Activated CD4-positive, CD25-positive, alpha-beta regulatory T cell (primary cell): ENCODE measurements at places on chromosomes 3 and 15.

DNA sequence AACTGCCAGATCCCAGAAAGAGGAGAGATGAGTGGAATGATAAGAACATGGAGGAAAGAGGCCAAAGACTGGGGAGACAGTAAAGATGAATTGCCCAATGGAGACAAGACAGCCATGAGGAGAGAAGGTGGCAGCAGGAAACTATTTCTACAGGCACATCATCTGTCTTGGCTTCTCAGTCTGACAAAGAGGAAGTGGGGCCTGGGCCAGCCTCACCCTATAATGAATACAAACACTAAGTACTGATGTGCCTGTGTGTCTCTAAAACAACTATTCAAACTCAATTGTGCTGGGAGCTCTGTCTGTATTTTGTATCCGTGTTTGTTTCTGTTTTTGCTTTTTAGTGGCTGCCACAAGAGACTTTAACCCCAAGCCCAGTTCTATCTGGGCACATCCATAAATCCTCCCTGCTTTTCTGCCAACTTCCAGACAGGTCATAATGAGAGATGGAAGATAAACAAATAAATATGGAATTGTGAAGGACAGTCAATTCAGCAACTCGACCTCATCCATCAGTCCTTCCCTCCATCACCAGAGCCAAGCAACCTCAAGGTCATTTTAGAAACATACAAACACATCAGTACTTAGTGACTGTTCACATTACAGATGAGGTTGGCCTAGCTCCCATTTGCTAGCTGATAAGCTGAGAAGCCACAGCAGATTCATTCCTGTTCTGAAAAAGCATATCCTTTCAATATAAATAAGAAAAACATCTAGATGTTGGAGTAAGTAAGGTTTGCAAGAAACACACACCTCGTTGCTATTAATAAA is 116.7 kb downstream of the CADPS start:
- DNase-seq: no peak

- no peak for DNase-seq
These were observed 2.5 kb downstream of the GOLIM4 start for GRCh38 chr3:168093229-168093628.

DNA sequence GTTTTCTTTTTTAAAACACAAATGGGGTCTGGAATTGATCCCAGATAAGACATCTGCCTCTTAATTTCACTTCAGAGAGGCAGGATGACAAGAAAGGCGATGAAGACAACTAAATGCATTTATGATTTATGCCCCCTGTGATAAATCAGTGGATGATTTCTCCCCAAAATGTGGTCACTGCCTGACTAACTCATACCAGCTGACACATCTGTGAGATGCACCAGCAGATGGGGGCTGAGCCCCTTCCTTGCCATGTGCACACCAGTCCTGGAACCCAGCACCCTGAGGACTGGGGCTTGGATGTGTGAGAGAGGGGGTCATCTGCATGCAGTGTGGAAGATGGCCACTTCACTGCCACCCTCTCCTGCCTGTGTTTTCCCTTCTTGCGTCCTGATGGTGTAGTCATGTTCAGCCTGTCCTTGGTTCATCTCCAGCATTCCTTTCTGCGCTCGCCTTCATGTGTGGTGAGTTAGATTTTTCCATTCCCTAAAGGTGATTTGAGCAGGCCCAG is 264.3 kb downstream of the LRTM1 start:
- DNase-seq: no peak

- no peak for DNase-seq
These were observed 6.8 kb upstream of the SHQ1 start for GRCh38 chr3:72855001-72855400.

DNA sequence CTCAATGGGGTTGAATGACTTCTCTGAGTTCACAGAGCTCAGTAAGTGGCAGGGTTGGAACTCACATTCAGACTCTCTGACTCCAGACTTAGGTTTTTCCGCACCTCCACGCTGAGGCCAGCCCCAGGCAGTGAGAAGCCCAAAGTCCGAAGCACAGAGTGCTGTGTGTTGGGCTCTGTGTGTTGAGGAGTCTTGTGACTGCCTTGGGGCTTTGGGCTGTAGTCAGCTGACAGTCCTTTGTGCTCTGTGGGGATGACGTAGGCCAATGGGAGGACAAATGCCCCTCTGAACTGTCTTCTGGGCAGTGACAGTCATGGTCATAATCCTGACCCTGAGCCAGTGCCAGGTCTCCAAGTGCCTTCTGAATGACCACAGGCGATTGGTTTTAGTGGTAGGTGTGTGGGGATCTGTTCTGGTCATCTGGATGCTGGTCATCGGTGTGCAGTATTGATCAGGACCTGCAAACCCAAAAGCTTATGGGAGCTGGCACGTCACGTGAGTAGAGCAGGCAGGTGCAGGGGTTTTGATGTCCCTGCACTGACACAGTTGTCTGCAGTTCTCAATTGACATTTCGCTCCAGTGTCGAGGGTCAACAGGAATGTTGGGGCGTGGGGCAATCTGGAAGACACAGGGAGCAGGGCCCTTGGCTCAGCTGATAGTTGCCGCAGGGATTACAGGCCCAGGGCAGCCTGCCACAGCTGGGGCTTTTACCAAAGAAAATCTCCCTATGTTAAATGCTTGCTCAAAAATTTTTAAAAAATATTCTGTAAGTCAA is 45.3 kb downstream of the CAPN3 start:
- no peak for DNase-seq

DNA sequence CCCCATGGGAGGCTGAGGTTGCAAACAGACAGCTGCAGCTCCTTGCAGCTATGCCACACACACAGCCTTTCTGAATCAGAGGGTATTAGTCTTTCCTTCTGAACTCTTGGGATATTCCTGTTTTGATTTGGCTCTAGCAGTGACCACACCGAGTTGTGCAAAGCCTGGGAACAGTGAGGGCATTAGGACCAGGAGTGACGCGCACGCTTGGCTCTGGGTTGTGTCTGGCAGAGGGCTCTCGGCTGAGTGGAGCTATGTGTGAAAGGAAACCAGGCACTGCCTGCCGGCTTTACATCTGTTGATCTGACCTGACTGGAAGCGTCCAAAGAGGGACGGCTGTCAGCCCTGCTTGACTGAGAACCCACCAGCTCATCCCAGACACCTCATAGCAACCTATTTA is at the start of gene GALNT15:
GALNT15 (plus strand) TSS at position 292 of the 400 bp plus-strand sequence. CDS start 472 bp downstream, outside the sequence.
- no peak for DNase-seq

GRCh38 chr15:78993931-78994530 is 49.2 kb upstream of the CTSH start:
- no peak for DNase-seq

- no peak for DNase-seq
These were observed 262.1 kb upstream of the TGFBR2 start for GRCh38 chr3:30344288-30344687.

DNA sequence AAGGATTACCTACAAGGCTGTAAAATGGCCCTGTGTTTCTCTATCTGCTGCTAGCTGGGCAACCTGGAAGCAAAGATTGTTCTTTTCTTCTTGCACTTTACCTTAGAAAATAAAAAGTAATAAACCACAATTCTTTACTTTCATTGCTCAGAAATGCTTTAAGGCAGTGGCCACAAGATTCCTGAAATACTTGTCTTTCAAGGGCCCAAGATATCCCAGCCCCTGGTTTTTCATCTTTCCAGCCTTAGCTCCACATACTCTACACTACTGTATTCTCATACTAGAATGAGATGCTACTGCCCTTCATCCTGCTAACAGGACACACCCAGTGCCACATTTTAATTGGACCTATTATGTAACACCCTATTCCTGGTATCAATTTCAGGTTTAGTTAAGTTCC is 78.9 kb downstream of the GTF2E1 start:
- DNase-seq: no peak

GRCh38 chr15:68517285-68517761 is 61.5 kb upstream of the CORO2B start:
- DNase-seq: no peak

DNA sequence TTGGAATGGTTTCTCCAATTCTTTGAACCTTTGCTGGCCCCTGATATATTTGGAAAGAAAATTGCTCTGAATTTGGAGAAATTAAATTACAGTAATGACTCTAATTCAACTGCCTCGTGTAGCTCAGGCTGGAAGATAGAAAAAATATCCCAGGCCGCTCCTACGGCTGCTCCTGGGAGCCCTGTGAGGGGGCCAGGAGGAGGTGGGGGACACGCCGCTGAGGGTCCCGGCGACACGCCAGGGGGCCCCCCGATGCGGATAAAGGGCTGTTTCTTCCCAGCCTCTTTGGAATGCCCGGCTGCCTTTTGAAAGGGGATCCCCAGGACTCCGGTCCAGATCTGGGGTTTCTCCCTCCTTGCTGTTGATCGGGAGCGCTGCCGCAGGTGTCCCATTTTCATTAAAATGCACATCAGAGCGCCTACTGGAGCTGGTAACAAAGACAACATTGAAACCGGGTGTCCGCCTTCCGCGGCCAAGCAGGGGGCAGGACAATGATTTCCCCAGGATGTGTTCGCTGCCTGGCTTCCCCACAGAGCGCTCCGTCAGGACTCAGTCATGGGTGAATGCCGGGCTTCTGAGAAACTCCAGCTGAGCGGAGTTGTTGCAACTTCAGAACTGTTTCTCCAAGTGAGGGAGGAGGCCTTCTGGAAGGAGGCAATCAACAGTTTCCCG is 200.1 kb upstream of the KBTBD8 start:
- DNase-seq: no peak

GRCh38 chr3:52046186-52046901 is 10.0 kb downstream of the DUSP7 start:
- DNase-seq: no peak

DNA sequence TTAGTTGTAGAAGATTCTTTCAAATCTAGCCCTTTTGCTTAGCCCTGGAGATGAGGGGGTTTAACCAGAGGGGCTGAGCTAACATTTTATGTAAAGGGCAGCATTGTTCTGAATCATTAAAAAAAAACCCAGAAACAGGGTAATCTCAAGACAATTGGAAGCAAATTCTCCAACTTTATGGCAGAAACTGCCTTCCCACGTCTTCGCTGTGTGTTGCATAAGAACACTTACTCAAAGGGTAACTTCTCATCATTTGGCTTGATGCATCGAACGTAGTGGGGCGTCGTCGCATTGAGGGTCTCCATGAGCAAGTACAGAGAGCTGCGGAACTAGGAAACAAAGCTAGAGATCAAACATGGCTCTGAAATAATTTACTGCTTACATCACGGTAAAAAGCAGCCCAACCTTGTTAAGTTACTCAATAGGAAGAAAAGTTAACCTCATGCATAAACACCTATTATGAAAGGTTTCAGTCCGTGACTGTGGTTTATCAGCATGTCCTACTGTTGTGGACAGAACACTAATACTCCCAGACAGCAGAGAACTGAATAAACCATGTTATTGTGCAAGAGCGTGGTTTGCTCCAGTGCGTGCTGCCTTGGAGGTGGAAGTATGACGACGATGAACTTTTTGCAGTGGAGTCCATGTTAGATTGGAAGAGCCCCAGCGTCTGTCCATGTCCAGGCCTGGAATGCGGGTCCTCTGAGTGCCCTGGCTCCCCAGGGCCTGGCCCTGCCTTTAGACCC is 48.7 kb downstream of the MYO5C start:
- DNase-seq: no peak

- DNase-seq: no peak
These were observed 23.3 kb downstream of the ANAPC13 start for GRCh38 chr3:134462331-134462941.

DNA sequence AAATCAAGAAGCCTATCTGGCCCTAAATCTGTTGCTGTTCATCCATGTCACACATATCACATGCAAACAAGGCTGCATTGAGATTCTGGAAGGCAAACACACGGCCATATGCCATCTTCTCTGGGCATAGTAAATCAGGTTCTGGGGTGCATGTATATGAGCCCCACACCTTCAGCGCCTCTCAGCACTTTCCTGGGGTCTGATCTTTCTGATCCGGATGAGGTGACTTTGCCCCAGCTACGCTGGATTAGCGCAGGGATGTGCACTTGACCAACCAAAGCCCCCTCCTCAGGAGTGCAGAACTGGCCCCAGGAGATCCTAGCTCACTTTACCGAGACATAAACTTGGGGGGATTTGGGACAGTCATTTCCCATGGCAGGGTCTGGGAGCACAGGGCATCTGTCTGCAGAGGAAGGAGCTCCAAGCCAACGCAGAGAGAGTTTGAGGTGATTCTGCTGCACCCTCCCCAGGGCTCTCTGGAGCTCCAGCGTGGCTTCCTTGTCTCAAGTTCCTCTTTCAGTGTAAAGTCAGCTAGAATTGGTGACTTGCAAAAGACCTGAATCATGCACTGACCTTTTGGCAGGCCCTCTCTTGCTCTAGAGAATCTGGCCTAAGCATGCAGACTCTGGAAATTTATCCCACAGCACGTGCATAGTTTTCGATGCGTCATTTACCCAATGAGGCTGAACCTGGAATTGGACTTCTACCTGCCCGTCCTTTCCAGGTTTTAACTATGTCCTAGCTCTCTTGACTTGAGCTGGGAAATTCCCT is 63.5 kb upstream of the KLF13 start:
- no peak for DNase-seq

DNA sequence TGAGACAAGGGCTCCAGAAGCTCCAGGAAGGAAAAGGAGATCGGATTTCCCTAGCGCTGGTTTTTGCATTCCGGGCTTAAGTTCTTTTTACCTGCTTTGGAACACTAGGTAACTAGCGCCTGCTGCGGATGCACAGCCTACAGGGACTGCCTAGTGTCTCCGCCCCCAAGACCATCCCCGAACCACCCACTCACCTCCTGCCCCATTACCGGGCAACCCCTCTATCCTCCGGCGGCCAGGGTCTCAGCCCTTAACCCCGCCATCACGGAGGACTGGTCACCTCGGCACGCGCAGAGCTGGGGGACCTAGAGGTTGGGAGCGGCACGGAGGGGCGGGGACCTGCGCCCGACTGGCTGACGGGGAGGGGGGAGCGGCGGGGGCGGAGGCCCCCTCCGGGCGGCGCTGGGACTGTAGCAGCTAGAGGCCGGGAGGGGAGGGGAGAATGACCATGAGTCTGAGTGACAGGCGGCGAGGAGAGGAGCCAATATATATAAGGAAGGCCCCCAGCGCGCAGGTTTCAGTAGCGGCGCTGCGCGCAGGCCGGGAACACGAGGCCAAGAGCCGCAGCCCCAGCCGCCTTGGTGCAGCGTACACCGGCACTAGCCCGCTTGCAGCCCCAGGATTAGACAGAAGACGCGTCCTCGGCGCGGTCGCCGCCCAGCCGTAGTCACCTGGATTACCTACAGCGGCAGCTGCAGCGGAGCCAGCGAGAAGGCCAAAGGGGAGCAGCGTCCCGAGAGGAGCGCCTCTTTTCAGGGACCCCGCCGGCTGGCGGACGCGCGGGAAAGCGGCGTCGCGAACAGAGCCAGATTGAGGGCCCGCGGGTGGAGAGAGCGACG is at the start of gene DLL4:
DLL4 (plus strand) TSS at position 520 of the 839 bp plus-strand sequence. CDS start 329 bp downstream, outside the sequence.
- no peak for DNase-seq
